ENCODE measurements at places on chromosomes 13 and 19.

GRCh38 chr19:15280915-15281683 lies 48.9 kb upstream of the EPHX3 start:
- DNase-seq = no peak

GRCh38 chr19:39405958-39406655 lies 540 bp upstream of the ZFP36 start:
- DNase-seq = no peak

DNA sequence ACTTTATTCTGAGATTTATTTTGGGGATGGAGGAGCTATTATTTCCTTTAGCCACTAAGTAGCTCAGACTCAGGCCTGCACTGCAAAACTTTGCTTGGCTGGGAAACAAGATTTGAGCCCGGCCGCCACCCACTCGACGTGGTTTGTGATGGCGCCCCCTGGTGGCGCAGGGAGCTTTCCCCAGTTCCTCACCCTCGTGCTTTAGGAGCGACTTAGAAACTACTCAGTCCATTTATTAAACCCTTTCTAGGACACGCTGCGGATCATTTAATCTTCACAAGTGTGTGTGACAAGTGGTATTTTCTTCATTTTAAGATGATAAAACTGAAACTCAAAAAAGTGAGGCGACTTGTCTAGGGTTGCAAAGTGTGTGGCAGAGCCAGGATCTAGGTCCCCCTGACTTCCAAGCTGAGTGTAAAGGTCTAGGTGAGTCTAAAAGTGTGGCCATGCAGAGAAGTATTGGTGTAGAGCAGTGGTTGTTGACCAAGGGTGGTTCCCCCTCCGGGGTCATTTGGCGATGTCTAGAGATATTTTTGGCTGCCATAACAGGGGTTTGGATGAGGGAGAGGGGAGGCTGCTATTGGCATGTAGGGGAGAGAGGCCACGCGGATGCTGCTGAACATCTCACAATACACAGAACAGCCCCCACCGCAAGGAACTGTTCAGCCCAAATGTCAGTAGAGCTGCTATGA lies 2.2 kb downstream of the CXCL17 start:
- DNase-seq = peak; percentile 32

DNA sequence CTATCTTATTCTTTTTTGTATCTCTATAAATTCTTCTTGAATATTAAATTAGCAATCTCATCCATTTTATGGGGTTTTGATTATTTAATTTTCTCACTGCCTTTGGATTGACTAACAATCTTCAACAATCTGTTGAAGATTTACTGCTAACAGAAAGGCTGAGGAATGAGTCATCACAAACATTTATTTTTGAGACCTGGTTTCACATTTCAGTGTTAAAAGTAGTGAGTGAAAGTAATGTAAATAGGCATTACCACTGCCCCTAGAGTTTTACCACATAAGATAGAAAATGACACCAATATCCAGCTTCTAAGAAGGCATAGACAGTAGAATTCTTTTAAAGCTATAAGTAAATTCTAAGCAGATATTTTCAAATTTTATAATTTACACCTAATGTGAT lies 472.8 kb downstream of the OLFM4 start:
- DNase-seq = no peak

GRCh38 chr13:90534617-90535370 lies 812.7 kb upstream of the MIR17HG start:
- no peak for DNase-seq

GRCh38 chr19:9078651-9079050 lies 8.2 kb upstream of the OR1M1 start:
- DNase-seq = no peak

DNA sequence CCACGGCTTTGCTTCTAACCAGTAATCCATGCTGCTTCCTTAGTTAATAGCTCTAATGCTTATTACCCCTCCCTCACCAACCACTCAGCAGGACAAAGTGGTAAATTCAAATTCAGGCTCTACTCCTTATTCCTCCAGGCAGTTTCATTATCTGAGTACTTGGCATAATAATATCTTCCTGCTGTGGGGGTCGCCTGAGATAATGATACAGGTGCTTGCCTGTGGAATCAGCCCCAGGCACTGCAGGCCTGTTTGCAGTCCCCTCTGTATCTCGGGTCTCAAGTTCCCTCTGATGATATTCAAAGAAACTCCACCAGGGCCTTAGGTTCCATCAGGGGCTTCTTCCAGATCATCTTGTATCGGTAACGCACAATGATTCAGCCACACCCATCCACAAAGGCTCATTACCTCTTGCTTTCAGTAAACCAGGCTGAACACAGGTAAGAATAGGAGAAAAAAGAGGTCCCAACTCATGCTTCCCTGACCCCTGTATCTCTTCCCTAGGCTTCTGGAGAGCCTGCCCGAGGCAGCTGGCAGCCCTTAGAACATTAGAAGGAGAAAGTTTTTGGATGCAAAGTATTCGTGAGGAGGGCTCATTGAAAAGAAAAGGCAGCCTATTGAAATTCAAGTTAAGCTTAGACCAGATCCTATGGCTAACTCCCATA lies 14.3 kb upstream of the FOXO1 start:
- no peak for DNase-seq

DNA sequence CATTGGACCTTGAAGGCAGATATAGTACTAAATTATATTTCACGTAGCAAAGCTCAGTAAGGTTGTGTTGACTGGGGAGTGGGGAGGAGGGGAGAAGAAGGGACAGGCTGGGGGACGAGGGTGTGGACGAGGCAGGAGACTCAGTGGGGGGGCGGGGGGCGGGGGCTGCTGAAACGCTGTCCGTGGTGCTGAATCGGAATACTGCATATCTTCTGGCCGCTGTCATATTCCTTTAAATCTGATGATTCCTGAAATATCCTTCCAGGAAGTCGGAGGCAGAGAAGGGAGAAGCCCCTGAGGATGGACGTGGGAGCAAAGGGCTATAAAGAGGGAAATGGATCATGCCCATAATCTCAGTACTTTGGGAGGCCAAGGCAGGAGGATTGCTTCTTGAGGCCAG lies 34.7 kb upstream of the CASP14 start:
- DNase-seq = no peak

DNA sequence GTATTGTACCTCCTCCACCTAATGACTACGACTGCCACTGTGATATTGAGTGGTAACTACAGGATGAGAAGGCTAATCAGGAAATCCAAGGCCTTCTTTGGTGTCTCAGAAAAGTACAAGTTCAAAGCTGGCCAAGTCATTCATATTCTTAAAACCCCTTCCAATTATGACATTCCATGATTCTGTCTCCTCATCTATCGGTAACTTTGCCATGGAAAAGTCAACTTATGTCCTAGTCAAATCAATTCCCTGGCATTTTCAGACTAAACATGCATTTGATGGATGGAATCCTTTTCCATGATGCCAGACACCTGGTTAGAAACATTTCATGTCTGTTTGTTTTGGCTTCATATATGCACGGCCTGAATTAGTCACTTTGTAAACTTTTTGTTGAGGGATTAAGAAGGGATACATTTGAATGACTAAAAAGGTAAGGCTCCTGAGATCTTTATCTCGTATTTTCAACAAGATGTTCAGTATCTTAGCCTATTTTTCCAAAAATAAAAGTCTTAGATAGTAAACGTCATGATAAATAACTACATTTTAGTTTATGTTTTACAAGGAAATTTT lies 186.5 kb downstream of the NHLRC3 start:
- no peak for DNase-seq

DNA sequence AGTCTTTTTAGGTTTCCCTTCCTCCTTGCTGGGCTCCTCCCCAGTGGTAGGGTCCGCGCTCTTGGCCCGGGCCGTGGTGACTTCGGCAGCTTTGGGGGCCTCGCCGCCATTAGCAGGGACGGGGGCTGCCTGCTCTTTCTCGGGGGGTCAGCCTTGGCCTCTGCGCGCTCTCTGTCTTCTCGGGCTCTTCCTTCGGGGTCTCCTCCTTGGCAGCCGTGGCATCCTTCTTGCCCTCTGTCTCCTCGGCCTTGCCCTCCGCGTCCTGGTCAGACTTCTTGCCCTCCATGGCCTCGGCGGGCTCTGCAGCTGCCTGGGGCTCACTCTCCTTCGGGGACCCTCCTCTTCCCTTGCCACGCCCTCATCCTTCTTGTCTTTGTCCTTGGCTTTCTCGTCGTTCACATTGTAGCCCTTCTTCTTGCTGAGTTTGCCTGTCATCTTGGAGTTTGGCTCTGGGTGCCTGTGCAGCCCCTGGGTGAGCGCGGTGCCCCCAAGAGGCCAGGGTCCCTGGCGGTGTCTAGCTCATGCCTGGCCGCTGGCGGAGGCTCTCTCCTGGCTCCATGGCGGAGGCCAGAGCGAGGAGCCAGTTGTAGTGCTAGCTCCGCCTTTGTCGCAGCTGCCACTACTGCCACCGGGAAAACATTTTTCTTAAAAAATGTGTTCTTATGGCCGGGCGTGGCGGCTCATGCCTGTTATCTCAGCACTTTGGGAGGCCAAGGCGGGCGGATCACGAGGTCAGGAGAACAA lies 283.0 kb upstream of the SGCG start:
- no peak for DNase-seq

- DNase-seq = no peak
Observed at GRCh38 chr13:31242367-31242766, 42.6 kb downstream of the B3GLCT start.

- no peak for DNase-seq
Observed at GRCh38 chr13:21435687-21436151, 23.4 kb downstream of the ZDHHC20 start.

DNA sequence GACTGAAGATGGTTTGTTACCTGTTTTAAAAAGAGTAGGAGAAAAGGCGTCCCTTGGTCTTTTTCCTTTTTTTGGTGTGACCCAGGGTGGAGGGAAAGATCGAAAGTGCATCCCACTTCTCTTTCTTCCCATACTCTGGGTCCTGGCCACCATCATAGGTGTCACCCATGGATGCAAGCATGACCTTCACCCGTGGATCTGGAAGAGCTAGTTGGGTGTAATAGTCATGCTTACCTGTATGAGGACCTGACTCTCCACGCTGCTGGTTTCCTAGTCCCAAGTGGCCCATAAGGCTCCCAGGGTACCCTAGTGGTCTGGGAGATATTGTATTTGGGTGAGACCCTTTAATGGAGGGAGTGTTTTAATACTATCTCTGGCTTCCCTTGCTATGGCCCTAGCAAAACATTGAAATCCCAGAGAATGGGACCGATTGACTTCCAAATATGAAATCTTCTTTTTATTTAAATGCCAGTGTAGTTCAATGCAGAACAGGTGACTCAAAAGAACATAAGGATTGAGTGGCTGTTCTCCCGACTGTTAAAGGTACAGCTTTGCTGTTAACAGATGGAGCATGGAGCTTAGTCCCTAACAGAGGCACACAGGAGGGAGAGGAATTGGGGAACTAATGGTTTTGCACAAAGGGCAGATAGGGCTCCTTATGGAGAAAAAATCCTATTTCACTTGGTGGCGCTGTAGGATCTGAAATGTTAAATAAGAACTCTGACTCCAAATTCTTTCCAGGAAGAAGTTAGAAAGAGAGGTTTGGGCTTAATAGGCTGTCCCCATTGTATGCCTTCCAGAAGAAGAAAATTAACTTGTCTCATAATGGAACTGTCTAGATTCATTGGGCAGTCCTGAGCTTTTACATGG lies 7.0 kb upstream of the ZNF550 start:
- no peak for DNase-seq

DNA sequence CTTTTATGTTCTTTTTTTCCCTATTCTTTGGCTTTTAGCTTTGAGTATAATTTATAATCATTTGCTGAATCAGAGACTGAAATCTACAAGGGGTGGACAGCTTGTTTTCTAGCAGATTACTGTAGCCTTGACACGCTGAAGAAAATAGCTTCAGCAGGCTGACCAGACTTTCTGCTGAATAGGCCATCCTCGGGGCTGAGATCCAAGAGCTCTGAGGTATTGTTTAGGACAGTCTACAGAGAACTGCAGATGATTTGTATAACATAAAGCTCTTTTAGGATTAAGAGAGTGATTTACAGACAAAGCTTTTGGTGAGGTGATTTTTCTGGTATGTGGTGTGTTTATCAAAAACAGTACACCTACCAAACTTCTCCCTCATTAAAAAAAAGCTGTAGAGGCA lies 16.8 kb downstream of the POLR1D start:
- DNase-seq = no peak

DNA sequence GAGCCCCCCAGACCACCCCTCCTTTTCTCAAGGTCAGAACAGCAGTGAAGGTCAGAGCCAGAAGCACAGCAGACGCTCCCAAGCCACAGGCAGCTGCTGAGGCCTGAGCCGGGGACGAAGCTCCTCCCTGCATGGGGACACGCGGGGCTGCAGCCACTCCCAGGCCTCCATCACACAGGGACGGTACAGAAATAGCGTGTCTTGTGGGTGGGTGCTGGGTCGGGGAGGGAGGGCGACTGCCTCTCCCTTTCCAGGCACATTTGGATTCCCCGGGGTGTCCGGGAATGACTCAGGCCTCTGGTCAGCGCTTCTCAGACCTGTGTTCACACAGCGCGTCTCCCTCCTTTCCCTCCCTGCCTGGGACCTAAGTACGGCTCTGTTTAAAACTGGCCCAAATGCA lies 33.2 kb downstream of the RASA3 start:
- no peak for DNase-seq

- no peak for DNase-seq
Observed at GRCh38 chr13:48901781-48902180, 73.9 kb upstream of the FNDC3A start.

GRCh38 chr13:52414963-52415362 lies 9.0 kb upstream of the THSD1 start:
- no peak for DNase-seq

DNA sequence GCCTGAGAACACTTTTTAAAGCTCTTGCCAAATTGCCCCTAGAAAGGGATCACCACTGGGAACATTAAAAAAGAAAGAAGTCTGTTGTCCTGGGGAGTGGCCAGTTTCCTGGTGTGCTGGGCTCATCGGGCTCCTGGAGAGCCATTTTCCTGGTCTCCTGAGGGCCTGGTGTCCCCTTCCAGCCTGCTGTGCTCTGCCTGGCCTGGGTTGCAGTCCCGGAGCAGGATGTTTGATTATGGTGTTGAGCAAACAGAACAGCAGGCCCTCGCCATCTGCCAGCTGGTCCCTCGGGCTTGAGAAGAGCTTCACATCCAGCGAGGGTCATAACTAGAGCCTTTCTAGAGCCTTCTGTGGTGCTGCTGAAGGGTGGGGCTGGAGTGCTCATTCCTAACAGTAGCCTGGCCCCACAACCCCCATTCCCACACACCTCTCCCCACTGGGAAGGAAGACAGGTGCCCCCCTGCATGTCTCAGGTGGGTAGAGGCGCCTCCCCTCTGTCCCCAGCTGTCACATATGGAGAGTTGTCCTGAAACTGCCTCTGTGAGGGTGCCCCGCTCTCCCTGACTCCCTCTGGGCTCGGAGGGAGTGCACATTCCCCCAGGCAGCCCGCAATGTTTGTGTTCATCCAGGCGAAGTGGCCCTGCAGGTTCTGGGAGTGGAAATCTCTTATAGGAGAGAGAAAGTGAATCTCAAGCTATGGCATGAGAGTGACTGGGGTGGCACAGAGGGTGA lies 151.1 kb downstream of the SIPA1L3 start:
- no peak for DNase-seq

- no peak for DNase-seq
Observed at GRCh38 chr19:5192568-5192967, 148.0 kb downstream of the PTPRS start.

- no peak for DNase-seq
Observed at GRCh38 chr13:110248449-110249143, 58.4 kb downstream of the COL4A1 start.

GRCh38 chr19:46221981-46222610 lies 7.4 kb upstream of the IGFL1 start:
- DNase-seq = no peak

- no peak for DNase-seq
Observed at GRCh38 chr13:40563350-40564125, 102.9 kb downstream of the FOXO1 start.

- no peak for DNase-seq
Observed at GRCh38 chr13:98565726-98566565, 11.0 kb downstream of the STK24 start.

GRCh38 chr19:39746836-39747529 lies 9.2 kb upstream of the CLC start:
- DNase-seq = no peak
